ENCODE measurements at places on chromosomes 12 and 14.

GRCh38 chr12:49292729-49293055 is 2.3 kb upstream of the PRPH start:
- DNase-seq = no peak

GRCh38 chr14:79583738-79584408 is 627.4 kb downstream of the DIO2 start:
- no peak for DNase-seq

DNA sequence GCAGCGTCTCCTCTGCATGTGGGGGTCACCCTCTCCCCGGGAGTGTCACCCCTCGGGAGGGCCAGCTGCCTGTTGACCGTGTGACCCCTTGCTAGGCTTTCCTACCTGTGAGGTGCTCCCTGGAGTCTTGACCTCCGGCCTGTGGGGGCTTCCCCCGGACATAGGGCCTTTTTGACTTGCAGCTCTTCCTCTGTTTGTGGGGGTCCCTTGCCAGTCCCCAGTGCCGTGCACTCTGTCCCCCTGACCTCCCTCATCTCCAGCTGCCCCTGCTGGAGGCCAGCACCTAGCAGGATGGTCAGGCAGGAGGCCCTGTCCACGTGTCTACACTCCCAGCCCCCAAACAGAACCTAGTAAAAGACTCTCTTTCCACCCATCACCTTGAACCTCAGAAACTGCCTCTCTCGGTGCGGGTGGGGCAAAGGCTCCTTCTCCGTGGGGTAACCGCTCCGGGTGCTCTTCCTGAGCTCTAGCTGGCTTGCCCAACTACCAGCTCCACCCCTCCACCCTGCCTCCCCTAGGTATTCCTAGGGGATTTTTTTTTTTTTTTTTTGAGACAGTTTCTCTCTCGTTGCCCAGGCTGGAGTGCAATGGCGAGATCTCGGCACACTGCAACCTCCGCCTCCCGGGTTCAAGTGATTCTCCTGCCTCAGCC is 810 bp downstream of the AACS start:
- DNase-seq = no peak

GRCh38 chr14:92472860-92473259 is 40.7 kb upstream of the RIN3 start:
- DNase-seq = no peak

DNA sequence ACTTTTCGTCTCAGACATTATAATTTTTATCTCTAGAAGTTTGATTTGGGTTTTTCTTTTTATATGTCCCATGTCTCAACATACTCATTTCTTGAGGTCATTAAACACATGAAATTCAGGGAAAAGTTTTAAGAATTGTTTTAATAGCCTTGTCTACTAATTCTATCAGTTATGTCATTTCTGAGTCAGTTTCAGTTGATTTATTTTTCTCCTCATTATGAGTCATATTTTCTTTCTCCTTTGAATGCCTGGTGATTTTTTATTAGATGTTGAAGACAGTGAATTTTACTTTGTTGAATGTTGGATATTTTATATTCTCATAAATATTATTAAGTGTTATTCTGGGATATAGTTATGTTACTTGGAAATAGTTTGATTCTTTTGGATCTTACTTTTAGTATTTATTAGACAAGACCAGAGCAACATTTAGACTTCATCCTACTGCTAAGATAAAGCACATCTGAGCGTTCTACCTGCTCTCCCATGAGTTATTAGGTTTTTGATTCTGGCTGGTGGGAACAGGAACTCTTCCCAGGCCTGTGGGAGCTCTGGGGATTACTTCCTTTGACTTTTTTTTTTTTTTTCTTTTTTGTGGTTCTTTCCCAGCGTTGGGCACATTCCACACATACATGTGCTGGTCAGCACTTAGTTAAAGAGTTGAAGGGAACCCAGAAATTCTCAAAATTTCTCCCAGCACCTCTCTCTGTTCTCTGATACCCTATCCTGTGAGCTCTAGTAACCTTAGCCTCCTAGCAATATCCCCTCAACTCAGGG is 1157.7 kb downstream of the BCL11B start:
- no peak for DNase-seq

DNA sequence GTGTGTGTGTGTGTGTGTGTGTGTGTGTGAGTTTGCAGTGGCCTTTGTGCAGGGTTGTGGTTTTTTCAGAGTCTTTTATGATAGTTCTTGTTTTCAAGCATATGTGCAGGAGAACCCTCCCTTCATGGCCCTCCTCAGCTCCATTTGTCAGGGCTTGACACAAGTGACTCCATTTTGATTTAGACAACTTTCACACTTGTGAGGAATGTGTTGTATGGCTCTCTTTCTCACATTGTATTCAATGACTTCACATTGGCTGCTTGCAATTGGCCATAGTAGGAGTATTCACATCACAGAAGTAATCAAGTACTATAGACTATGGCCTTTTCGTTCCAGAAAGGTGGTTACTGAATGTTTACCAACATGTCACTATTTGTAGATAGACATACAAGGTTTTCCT is 133.1 kb downstream of the SLC38A1 start:
- no peak for DNase-seq

DNA sequence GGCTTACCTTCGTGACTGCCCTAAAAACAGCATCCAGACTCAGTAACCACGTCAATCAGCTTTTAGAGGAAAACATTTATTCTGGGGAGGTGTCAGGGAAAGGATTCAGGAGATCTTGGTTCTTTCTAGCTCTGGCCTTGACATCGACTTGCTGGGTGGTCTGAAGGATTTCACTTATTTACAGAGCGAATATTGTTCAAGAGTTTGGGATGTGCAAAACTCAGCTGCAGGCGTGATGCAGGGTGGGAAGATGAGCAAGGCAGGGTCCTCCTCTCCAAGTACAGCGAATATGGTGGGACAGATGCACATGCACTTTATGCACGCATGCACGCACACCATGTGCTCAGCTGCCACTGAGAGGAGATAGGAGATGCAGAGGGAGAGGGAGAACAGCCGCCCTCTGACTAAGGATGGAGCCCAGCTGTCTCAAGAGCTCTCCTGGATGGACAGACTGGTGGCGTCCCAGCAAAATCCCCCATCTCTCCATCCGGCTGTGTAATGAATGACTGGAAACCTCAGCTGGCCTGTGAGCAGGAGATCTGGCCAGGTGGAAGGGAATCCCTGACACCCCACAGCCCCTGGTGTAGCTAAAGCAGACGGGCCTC is 24.4 kb upstream of the BDKRB1 start:
- no peak for DNase-seq

GRCh38 chr14:75170772-75171171 is 5.6 kb downstream of the TMED10 start:
- no peak for DNase-seq

GRCh38 chr14:67622675-67623074 is 3.0 kb downstream of the ARG2 start:
- no peak for DNase-seq

DNA sequence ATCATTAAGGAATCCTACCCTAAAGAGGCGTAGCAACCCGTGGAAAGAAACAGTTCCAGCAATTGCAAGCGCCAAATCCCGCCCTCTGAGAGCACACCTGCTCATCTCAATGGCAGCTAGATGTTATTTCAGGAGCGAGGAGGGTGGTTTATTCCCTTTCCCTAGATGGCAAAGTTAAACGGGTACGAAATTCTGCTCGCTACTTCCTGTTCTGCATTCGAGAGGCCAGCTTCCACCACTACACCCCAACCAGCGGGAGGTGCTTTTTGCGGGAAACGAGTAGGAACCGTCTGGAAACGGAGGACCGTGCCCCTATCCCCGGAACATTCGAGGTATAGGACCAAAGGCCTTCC is 536 bp downstream of the VPS29 start:
- no peak for DNase-seq

- no peak for DNase-seq
Measured at GRCh38 chr12:121839993-121840761, 18.5 kb downstream of the HPD start.

GRCh38 chr12:90216815-90217214 is 508.2 kb upstream of the ATP2B1 start:
- DNase-seq = no peak

DNA sequence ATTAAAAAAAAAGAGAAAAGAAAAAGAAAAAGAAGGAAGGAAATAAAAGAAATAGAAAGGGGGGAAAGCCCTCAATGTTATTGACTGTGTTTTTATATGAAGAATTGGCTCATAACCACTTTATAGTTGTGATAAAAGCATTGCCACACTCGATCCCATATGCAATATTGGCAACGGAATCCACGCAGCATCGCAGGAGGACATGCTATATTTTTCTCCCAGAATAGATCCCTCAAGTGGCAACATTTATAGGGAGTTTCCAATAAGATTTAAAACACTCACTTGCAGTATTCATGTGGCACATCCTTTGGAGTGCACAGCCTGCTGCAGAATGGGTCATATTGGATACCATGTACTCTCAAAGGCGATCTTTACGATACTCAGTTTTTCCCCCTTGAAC is 223.3 kb downstream of the EGLN3 start:
- DNase-seq = no peak

GRCh38 chr14:95098984-95099599 is 58.2 kb downstream of the DICER1 start:
- no peak for DNase-seq

- DNase-seq = no peak
Measured at GRCh38 chr14:55976655-55977054, 141.6 kb upstream of the PELI2 start.

GRCh38 chr14:30681752-30682355 is 59.7 kb downstream of the SCFD1 start:
- DNase-seq = no peak

DNA sequence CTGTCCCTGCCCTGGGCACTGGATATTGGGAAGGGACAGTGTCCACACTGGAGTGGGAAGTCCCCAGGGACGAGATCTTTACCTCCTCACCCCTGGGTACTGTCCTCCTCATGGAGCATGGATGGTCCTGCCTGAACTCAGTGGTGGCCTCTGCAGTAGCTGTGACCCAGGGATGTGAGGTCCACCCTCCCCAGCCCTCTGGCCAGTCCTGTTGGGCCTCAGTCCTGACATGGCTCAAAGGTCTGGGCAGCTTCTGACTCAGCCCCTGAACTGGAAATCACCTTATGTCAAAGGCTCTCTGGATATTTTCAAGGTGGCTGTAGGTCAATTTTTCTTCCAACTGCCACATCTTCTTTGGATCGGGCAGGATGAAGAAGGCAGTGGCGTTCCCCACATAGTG is 24.4 kb downstream of the SERPINA1 start:
- DNase-seq = no peak

DNA sequence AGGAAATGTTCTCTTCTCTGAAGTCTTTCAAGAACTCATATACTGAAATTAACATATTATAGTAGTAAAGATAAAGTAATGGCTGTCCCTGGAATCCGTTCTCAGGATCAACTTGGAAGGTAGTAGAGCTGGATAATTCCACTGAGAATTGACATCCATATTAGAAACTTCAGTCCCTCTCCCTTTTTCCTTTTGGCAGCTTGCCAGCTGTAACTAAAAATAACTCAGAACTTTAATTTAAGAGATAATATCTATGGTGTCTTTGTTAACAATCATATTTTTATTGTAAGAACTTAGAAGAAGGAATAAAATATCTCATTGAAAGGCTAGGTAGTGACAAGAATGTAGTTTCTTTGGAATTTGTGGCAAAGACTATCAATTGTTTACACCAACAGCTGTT is 61.4 kb upstream of the PLEKHA5 start:
- no peak for DNase-seq

DNA sequence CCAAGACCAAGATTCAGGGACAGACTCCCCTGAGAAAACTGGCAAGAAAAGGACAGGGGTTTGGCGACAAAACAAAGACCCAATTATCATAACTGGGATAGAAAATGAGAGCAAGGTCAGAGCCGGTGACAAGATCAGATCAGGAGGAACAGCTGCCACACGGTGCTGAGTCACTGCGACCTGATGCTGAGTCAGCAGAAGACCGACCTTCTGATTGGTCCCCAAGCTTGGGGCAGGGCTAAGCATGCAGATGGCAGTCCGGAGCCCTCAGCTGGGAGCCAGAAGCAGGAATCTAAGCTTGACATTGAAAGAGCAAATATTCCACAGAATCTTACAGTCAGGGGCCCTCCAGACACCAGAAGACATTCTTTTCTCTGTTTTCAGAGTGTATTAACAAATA is 19.1 kb upstream of the ARMH4 start:
- no peak for DNase-seq

GRCh38 chr12:132384916-132385774 is 55.8 kb upstream of the GALNT9 start:
- DNase-seq = no peak

- DNase-seq = no peak
Measured at GRCh38 chr12:19035536-19035935, 94.0 kb upstream of the PLEKHA5 start.

DNA sequence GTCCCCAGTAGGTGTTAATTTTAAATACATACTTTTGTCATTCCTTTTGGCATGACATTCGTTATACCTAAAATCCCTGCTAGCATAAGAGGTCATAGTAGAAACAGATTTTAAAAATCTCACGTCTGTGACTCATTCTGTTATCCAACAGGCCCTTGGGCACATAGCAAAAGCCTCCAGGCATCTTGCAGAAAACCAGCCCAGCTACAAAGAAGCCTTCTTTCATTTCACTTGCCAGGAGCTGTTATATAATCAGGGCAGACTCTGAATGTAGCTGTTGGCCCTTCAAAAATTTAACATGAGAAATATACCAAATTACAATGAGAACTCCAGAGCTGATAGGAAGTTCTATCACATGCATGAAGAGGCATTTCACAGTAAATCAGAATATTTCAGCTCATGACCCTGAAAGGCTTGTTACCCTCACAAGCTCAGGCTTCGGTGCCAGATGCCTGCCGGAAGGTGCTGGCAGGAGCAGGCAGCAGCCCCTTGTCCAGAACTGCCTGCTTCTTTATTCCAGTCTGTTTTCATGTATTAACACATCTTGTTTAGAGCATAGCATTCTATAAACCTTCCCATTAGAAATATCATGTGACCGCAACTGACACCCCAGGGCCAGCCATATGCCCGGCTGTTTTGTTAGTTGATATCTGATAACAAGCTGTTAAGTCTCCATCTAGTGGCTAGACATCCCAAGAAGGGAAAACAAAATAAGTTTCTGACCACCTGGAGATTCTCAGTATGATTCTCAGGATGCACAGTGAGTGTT is 17.8 kb downstream of the E2F7 start:
- DNase-seq = no peak

DNA sequence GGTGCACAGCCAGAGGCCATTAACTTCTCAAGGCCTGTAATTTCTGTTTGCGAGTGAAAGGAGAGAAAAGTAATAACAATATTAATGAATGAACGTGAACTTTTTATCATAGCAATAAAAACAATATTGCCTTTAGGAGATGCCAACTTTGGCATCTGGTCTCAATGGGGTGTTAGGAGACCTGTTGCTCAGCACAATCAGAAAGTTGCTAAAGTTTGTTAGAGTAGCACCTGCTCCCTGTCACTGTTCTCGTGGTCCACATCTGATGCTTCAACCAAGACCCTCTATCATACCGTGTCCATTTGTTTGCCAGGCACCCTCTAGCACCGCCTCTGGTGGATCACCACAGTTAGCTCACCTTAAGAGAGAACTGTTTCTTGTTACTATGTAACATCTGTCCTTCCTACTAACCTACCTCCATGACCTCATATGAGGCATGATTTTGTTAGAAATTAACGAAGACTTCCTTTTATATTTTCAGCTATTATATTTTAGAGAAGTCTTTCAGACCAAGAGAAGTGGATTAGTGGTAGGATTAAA is 12.5 kb upstream of the CLEC4E start:
- no peak for DNase-seq

GRCh38 chr12:122183588-122183940 is 641 bp downstream of the LRRC43 start:
- DNase-seq = no peak

GRCh38 chr12:113467502-113468364 is 3.9 kb downstream of the LHX5 start:
- no peak for DNase-seq

GRCh38 chr12:76329159-76329558 is 19.1 kb downstream of the BBS10 start:
- DNase-seq = no peak

- DNase-seq = peak; percentile 14
Measured at GRCh38 chr14:105313381-105314286, 914 bp upstream of the PACS2 start.

All from stimulated activated CD4-positive, alpha-beta T cell treated with anti-CD3 and anti-CD28 coated beads, Interleukin-15, amount 100 ng/mL, for 1 hour (primary cell).